IMR-90 (cell line): ENCODE measurements at places on chromosomes 5 and 9.

- no peak for DNase-seq
These were observed 291.7 kb downstream of the TMEM167A start for GRCh38 chr5:82785456-82785855.

GRCh38 chr5:3103262-3103811 is 351.9 kb upstream of the IRX2 start:
- DNase-seq = no peak

GRCh38 chr5:142769251-142769792 is 855 bp upstream of the ARHGAP26 start:
- no peak for DNase-seq

GRCh38 chr5:119343766-119344165 is 12.1 kb upstream of the TNFAIP8 start:
- peak; percentile 65 for DNase-seq

DNA sequence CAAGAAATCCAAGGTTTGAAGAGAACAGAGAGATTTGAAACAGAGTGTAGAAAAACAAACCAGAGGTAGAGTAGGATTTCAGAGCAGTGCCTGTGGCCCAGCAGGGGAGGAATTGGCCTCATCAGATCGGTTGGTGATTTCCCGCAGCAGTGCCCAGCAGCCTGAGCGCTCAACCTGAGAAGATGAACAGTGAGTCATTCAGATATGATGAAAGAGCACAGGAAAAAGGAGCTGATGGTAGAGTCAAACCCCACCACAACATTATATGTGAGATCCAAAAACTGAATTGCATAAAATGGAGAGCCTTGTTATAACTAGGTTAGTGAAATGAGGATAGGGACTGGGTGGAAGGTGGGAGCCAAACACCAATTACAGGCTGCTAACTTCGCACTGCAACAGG is 248.9 kb downstream of the PIK3R1 start:
- DNase-seq = peak; percentile 36

DNA sequence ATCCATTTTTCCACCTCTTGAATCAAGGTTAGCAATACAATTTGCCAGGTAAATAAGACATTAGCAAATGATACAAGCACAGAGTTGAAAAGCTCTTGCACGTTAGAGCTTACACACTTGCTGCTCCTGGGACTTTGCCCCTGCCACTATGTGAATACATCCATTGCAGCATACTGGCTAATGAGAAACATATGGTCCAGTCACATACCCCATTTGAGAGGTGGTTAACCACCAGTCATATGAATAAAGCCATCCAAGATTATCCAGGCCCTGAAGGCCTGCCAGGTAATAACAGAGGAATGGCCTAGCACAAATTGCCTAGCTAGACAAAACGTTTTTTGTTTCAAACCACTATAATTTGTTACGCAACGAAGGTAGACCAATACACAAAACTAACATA is 45.8 kb upstream of the FTMT start:
- DNase-seq = no peak
